Small intestine (tissue), 16 donors: ENCODE measurements at places on chromosomes 5 and 9. TPM values are rescaled to one million over a fixed set of nuclear protein-coding genes. Genes with fewer than 3 reads are reported as not detected.

GRCh38 chr9:78325846-78326360 is 29.0 kb downstream of the PSAT1 start:
- no peak for DNase-seq
- H3K4me1 ChIP-seq, result no peaks in the 10 kb centered on the region
- H3K27me3 ChIP-seq, result no peaks in the 10 kb centered on the region
- no peak overlapping the region for H3K4me3 ChIP-seq
- H3K36me3 ChIP-seq, result no peaks in the 10 kb centered on the region

GRCh38 chr5:110561510-110561909 is 165.0 kb downstream of the TMEM232 start:
- DNase-seq, result no peak
- no peaks in the 10 kb centered on the region for H3K27me3 ChIP-seq
- H3K27ac ChIP-seq, result no peak overlapping the region
- no peaks in the 10 kb centered on the region for H3K36me3 ChIP-seq

The PFN3 gene
- not detected for polyA plus RNA-seq

DNA sequence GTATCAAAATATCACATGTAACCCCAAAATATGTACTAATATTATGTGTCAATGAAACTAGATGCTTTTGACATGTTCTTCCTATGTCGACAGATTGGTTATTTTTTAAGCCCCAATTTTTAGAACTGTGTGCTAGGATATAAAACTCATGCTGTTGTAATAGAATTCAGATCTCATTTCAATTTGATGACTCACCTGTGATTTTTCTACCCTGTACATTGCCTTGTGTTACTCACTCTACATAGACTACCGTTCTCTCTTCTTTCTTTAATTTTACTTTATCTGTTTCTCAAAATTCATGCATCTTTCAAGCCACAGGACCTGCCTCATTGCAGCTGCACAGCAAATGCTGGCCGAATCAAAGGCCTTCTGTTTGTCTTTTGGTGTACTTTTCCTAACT is 284.5 kb downstream of the MAT2B start:
- H3K4me3 ChIP-seq, result no peak overlapping the region
- H3K4me1 ChIP-seq, result no peaks in the 10 kb centered on the region
- no peak for DNase-seq
- no peaks in the 10 kb centered on the region for H3K27me3 ChIP-seq

- H3K4me3 ChIP-seq, result no peak overlapping the region
- no peaks in the 10 kb centered on the region for H3K4me1 ChIP-seq
- H3K36me3 ChIP-seq, result no peaks in the 10 kb centered on the region
- no peaks in the 10 kb centered on the region for H3K27me3 ChIP-seq
- H3K27ac ChIP-seq, result no peak overlapping the region
- peak; percentile 31 for DNase-seq
Observed at GRCh38 chr5:50564079-50564478, 102.4 kb upstream of the PARP8 start.

GRCh38 chr5:24272741-24273140 is 372.0 kb downstream of the CDH10 start:
- H3K4me1 ChIP-seq, result no peaks in the 10 kb centered on the region
- DNase-seq, result no peak
- H3K27me3 ChIP-seq, result no peaks in the 10 kb centered on the region
- no peak overlapping the region for H3K4me3 ChIP-seq

DNA sequence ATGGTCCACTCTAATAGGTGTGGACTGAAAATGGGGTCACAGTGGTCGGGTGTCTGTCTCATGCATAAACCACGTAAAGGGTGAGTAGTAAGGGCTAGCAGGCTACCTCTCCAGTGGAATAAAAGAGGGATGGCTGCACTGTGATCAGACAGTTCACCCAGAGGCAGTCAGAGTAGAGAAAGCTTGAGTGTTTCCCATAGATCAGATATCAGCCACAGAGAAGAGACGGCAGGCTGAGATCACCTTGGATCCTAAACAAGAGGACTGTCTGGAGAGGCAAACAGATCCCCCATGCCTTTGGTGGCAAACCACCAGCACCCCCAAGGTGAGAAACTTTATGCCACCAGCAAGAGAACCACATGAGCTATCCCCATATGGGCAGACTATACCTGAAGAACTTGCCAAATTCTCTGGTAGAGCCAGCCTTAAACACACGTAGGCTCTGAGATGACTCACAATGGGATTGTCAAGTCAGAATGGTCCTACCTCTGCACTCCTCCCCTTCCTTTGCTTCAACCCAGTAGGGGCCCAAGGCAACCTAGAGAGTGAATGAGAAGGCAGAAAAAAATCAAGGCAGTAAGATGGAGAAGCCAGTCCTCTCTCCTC is 205.2 kb upstream of the MAP3K1 start:
- DNase-seq, result no peak
- H3K27me3 ChIP-seq, result no peaks in the 10 kb centered on the region
- no peak overlapping the region for H3K4me3 ChIP-seq
- H3K36me3 ChIP-seq, result no peaks in the 10 kb centered on the region
- H3K27ac ChIP-seq, result no peak overlapping the region

- no peak for DNase-seq
- no peaks in the 10 kb centered on the region for H3K27me3 ChIP-seq
- H3K27ac ChIP-seq, result no peak overlapping the region
- no peaks in the 10 kb centered on the region for H3K36me3 ChIP-seq
- H3K4me1 ChIP-seq, result peaks cover 13% of the 10 kb centered on the region
- no peak overlapping the region for H3K4me3 ChIP-seq
Observed at GRCh38 chr9:112007575-112008240, 111.1 kb downstream of the UGCG start.

DNA sequence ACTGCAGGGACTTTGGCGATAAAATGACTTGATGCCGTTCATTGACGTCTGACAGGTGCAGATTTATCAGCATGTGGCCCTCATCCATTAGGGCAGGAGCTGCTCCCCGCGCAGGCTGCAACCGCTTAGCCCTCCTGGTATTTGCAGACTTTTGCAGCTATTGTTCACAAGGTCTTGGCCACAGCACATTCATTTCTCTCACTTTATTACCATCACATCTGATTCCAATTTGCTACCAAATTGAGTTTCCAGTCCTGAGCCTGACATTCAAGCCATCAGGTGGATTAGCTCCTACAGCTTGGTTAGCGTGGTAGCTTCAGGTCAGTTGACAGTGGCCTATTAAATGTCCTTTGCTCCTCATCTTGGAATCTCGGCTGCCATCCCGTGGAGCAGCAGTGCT is 299.2 kb downstream of the CD180 start:
- H3K4me3 ChIP-seq, result no peak overlapping the region
- H3K36me3 ChIP-seq, result no peaks in the 10 kb centered on the region
- no peak for DNase-seq
- no peak overlapping the region for H3K27ac ChIP-seq
- no peaks in the 10 kb centered on the region for H3K27me3 ChIP-seq

DNA sequence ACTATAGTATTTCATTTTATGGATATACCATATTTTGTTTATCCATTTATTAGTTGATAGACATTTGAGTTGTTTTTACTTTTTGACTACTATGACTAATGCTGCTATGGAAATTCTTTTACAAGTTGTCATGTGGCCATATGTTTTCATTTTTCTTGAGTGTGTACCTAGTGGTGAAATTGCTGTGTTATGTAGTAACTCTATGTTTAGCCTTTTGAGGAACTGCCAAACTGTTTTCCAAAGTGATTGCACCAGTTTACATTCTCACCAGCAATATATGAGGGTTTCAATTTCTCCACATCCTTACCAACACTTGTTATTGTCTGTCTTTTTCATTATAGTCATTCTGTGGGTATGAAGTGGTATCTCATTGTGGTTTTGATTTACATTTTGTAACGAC is 75.4 kb downstream of the GRIA1 start:
- no peak overlapping the region for H3K4me3 ChIP-seq
- H3K4me1 ChIP-seq, result no peaks in the 10 kb centered on the region
- H3K27me3 ChIP-seq, result no peaks in the 10 kb centered on the region
- DNase-seq, result no peak

GRCh38 chr5:59709846-59710245 is 183.7 kb downstream of the PDE4D start:
- H3K4me1 ChIP-seq, result no peaks in the 10 kb centered on the region
- DNase-seq, result peak; percentile 5

The AFAP1L1 gene
- not detected for polyA plus RNA-seq

The CD72 gene
- polyA plus RNA-seq, result 1.6 TPM

- H3K27me3 ChIP-seq, result no peaks in the 10 kb centered on the region
- DNase-seq, result peak; percentile 17
- H3K4me1 ChIP-seq, result no peaks in the 10 kb centered on the region
Observed at GRCh38 chr9:135289081-135289491, 190.5 kb upstream of the PPP1R26 start.

- H3K27me3 ChIP-seq, result peaks cover 27% of the 10 kb centered on the region
- H3K4me1 ChIP-seq, result peaks cover 2% of the 10 kb centered on the region
- H3K4me3 ChIP-seq, result no peak overlapping the region
- no peaks in the 10 kb centered on the region for H3K36me3 ChIP-seq
- DNase-seq, result no peak
Observed at GRCh38 chr9:124040935-124041816, 29.6 kb downstream of the LHX2 start.

DNA sequence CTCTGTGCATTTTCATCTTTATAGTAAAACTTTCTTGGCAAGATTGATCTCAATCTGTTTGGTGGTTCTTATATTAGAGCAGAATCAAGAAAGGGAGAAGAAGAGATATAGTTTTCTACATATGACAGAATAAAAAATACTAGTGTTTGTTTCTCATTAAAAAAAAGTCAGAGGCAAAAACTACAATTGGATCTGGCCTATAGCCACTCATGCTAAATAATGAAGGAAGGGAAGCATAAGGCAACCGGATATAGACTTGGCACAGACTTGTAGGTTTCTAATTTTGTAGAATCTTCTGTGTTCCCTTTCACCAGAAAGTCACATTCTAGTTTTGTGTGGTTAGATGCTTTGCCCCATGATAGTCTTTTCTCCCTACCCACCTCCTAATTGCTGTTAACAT is 306.2 kb downstream of the PIK3R1 start:
- H3K27me3 ChIP-seq, result no peaks in the 10 kb centered on the region
- no peak for DNase-seq
- H3K4me1 ChIP-seq, result no peaks in the 10 kb centered on the region

- DNase-seq, result peak; percentile 76
- H3K36me3 ChIP-seq, result no peaks in the 10 kb centered on the region
- no peak overlapping the region for H3K27ac ChIP-seq
- H3K4me3 ChIP-seq, result no peak overlapping the region
Observed at GRCh38 chr5:81194633-81195334, 38.3 kb upstream of the CKMT2 start.

- H3K4me1 ChIP-seq, result no peaks in the 10 kb centered on the region
- DNase-seq, result no peak
- H3K4me3 ChIP-seq, result no peak overlapping the region
- no peaks in the 10 kb centered on the region for H3K27me3 ChIP-seq
- no peaks in the 10 kb centered on the region for H3K36me3 ChIP-seq
- H3K27ac ChIP-seq, result no peak overlapping the region
Observed at GRCh38 chr9:27864644-27865438, 291.6 kb upstream of the C9orf72 start.

- H3K36me3 ChIP-seq, result no peaks in the 10 kb centered on the region
- H3K27me3 ChIP-seq, result no peaks in the 10 kb centered on the region
- H3K4me3 ChIP-seq, result no peak overlapping the region
- no peak overlapping the region for H3K27ac ChIP-seq
Observed at GRCh38 chr5:169290895-169291294, 10.0 kb downstream of the SLIT3 start.

The ARSI gene
- polyA plus RNA-seq, result not detected

GRCh38 chr9:117307701-117308100 is 107.2 kb downstream of the ASTN2 start:
- H3K36me3 ChIP-seq, result no peaks in the 10 kb centered on the region
- no peak for DNase-seq
- H3K27me3 ChIP-seq, result no peaks in the 10 kb centered on the region
- no peaks in the 10 kb centered on the region for H3K4me1 ChIP-seq
- H3K4me3 ChIP-seq, result no peak overlapping the region
- no peak overlapping the region for H3K27ac ChIP-seq
